ENCODE measurements at places on chromosomes 1 and 21.

DNA sequence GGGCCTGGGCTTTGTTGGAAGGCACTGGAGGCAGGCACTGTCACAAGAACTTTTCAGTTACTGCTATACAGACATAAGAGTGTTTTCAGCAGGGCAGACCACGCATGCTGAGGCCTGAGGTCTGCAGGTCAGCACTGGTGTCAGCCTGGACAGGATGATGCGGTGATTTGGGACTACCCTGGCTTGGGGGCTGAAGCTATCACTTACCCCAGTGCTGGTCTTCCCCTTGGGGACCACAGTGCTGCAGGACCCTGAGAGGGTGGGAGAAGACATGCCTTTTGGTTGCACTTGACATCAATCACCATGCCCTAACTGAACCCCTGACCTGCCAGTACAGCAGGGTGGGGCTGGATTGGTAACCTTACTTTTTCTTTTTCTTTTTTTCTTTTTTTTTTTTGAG is 9.2 kb downstream of the DMRTB1 start:
- no peak for DNase-seq

DNA sequence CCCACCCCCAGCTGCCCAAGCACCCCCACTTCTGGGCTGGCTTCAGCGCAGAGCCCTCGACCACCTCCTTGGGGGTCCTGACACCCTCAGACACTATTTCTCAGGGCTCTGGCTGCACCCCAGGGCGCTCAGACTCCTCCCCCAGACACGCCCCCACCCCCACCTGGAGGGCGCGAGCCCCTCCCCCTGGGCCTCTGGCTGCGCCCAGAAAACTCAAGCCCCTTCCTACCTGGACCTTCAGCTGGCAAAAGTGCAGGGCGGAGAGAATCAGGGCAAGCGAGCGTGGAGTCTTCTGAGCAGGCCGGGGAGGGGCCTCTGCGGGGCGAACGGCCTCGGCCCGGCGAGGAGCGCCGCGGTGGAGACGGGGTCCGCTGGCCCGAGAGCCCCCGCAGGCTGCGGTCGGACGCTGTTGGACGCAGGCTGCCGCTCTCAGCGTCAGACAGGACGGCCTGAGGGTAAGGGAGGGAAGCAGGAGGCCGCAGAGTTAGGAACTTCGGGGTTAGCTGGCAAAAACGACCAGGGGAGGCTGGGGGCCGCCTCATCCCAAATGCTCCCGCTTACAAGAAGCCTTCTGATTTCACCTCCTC is 17.4 kb upstream of the NBPF1 start:
- no peak for DNase-seq

- peak; percentile 93 for DNase-seq
Measured at GRCh38 chr21:39422527-39423241, 22.9 kb downstream of the LCA5L start.

DNA sequence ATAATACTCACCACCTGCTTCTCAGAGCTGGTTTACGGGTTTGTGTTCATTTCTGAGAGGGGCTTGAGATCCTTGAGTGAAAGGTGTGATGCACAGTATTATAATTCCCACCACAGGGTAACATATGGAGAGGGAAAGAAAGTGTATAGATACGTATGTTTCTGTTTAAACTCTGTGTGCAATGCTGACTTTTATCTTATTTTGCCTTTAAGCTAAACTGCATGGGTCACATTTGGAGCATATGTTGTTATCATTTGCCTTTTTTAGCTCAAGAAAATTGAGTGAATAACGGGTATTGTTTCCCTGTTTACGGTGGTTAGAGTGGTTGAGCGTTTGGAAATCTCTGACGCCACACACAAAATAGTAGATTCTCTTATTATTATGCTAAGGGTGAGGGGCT is 191.1 kb upstream of the NFIA start:
- DNase-seq, result no peak

DNA sequence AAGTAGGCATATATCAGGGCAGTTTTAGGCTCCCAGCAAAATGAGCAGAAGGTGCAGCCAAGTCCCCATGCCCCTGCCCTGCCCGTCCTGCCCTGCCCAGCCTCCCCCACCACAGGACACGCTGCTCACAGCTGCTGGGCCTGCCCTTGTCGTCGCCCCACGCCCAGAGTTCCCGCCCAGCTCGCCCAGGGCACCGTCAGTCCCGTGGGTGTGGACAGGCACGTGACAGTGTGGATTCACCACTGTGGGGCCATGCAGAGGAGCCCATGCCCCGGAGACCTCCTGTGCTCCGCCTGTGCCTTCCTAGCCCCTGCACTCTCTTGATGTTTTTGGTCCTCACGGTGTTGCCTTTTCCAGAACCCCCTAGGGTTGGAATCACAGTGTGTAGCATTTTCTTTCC is 7.0 kb downstream of the FAAP20 start:
- DNase-seq, result no peak

GRCh38 chr21:33510826-33511225 is 19.3 kb upstream of the DNAJC28 start:
- no peak for DNase-seq

GRCh38 chr1:170938281-170938680 is 2.9 kb downstream of the MROH9 start:
- DNase-seq, result no peak

DNA sequence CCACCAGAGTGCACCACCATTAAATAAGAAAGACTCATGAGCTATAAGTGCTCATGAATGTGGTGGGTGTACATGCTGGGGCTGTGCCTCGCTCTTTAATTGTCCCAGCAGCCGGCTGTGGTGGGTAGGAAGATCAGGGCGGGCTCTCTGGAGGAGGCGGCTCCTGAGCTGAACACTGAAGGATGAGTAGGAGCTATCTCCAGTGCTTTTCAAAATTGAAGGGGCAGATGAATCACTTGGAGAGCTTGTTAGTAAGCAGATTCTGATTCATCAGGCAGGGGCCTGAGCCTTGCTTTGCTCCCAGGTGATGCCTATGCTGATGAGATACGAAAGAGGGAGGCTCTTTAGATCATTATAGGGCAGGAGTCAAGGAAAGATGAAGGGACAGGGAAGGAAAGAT is 54.1 kb downstream of the ETS2 start:
- DNase-seq, result no peak

GRCh38 chr1:38534473-38534823 is 325.1 kb downstream of the RRAGC start:
- no peak for DNase-seq
